ENCODE measurements at places on chromosomes 16 and 17.

GRCh38 chr16:85309656-85310587 lies 197.7 kb upstream of the CIBAR2 start:
- no peak for DNase-seq

DNA sequence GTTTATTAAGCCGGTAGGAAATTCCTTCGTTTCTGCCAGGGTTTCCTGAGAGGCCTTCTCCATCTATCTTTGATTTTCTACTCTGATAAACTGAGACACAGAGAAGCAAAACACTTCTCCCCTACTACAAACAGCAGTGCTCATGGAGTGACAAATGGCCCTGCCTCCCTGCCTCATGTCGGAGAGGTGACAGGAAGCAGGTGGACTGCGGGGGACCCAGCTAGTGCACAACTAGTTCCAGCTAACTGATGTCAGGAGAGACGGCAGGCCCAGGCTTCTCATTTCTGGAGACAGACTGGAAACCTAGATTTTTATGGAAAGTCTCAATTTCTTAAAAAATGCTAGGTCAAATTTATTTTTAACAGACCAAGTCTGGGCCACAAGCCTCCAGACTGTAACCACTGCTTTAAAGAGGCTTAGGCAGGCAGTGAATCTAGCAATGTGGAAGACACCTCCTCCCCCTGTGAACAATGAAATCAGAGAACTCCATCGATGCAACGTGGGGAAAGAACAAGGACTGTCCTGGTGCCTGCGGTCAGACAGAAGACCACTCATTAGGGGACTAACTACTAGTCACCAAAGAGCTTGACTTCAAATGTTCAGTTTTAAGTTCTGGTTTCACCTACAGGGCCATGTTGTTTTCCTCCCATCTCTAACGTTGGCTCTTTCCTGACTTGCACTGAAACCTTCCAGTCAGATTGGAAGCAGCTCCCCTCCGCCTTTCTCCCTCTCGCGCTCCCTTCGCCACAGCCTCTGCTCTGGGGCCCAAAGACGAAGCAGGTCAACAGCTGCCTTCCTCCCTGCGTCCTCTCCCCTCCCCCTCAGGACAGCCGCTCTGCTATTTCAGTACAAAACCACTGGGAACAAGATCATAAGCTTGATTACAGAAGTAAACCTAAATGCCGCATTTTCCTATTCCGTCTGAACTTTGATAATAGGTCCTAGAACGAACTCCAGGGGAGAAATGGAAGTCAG lies 17.6 kb downstream of the GTF3C1 start:
- no peak for DNase-seq

DNA sequence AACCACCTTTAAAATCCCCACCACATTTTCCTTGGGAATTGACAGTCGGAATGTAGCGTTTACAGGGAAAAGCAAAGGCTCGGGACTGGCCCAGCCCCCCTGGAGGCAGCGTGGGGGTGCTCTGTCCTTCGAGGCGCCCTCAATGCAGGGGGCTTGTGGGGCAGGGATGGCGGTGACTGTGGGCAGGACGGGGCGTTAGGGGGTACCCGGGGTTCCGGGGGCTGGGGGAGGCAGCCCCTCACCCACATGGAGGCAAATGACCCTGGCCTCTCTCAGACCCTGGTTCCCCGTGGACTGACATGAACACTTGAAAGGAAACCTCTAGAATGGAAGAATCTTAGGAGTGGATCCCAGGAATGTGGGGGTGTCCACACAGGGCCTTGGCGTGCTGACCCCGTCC lies 78.4 kb upstream of the GNG13 start:
- DNase-seq, result no peak

GRCh38 chr17:37117373-37118142 lies 168.8 kb downstream of the AATF start:
- no peak for DNase-seq

DNA sequence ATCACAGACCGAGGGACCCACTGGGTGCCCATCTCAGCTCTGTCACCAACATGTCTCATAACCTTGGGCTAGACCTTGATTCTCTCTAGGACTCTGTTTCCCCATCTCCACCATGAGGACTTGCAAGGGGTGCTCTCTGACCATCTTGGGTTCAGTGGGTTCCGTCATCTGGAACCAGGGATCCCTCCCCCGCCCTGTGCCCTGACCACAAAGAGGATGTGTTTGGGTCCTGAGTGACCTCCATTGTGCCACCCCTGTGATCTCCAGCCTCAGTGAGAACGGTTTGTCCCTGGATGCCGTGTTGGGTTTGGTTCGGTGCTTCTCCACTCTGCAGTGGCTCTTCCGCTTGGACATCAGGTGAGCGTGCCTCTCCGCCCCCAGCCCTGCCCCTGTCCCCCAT lies 49.1 kb upstream of the CPNE2 start:
- no peak for DNase-seq

GRCh38 chr16:8571061-8571596 lies 19.2 kb downstream of the TMEM114 start:
- DNase-seq, result peak; percentile 30

- no peak for DNase-seq
Measured at GRCh38 chr16:10253409-10253808, 71.2 kb upstream of the GRIN2A start.

GRCh38 chr17:55564081-55564480 lies 52.8 kb upstream of the SMIM36 start:
- no peak for DNase-seq

- DNase-seq, result peak; percentile 34
Measured at GRCh38 chr16:27461483-27462171, 59.7 kb downstream of the IL21R start.

- DNase-seq, result no peak
Measured at GRCh38 chr16:31043352-31043751, 10.0 kb downstream of the STX4 start.

DNA sequence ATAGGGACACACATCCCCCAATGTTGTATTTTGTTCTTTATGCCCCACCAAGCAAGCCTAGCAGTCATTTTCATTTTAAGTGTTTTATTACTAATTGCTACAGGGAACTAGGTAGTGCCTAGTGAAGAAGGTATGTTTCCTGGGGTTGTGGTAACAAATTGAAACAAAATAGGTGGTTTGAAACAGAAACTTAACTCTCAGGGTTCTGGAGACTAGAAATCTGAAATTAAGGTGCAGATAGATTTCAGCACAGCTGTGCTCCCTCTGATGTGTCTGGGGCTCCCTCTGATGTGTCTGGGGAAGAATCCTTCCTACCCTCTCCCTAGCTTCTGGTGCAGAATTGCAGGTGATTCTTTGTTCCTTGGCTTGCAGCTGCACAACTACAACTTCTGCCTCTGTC lies 390.1 kb downstream of the ZFHX3 start:
- DNase-seq, result no peak

- no peak for DNase-seq
Measured at GRCh38 chr17:42408061-42408460, 15.0 kb downstream of the CAVIN1 start.

DNA sequence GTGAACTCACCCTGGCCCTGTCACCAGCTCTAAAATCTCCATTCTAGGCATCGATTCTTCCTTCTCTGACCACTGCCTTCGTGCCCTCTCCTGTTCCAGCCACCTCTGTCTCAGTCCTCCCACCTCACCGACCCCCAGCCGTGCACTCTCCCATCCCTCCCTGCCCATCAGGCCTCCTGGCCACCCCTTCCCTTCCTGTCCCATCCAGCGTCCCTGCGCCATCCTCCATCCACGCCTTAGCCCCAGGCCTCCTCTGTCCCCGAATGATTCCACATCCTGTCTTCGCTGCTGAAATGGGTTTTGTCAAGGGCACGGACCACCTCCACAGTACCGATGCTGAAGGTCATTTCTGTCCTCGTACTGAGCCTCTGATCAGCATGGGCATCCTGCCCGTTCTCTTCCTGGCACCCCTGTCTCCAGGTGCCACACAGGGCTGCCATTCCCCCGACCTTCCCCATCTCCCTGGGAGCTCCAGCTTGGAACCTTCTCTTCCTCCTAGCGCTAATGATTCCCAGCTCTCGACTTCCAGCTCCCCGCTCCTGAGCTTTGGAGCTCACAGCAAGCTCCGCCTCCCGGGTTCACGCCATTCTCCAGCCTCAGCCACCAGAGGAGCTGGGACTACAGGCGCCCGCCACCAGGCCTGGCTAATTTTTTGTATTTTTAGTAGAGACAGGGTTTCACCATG lies 2.6 kb downstream of the TRIM65 start:
- no peak for DNase-seq

DNA sequence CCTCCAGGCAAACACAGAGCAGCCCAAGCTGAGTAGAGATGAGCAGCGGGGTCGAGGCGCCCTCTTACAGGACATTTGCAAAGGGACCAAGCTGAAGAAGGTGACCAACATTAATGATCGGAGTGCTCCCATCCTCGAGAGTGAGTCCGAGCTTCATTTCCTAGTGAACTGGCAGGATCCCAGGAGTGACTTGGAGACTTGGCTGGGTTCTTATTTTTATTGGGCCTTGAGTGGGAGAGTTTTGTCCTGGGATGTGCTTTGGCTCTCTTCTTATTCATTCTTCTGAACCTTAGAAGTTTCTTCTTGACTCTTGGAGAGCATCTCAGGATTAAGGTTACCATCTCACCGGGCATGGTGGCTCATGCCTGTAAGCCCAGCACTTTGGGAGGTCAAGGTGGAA lies 27.2 kb upstream of the CDC6 start:
- DNase-seq, result no peak

GRCh38 chr16:17340804-17341203 lies 130.0 kb downstream of the XYLT1 start:
- no peak for DNase-seq

DNA sequence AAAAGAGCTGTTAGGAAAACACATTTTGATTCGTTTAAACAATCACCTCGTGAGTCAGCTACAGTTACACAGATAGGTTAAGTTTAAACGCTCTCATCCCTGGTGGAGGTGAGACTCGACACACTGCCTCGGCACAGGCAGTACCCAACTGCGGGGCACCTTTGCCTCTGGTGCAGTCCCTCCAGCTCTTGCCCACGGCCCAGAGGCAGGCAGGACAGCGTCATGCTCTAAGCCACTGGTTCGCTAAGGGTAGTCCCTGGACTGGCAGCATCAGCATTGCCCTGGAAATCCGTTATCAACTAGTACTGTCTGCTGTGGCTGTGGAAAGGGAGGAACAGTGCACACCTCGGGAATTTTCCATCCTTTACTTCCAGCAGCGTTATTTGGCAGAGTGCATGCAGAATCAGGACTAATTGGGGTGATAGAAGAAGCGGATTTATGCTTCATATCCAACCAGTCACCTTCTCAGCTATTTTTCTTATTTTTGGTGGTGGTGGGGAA lies 3.7 kb upstream of the PIK3R6 start:
- DNase-seq, result no peak

GRCh38 chr17:31856750-31857149 lies 2.3 kb downstream of the COPRS start:
- DNase-seq, result no peak

GRCh38 chr17:68384471-68384870 lies 72.8 kb downstream of the WIPI1 start:
- no peak for DNase-seq

- no peak for DNase-seq
Measured at GRCh38 chr16:79712276-79712675, 111.7 kb upstream of the MAF start.

GRCh38 chr16:65021852-65022595 lies 99.8 kb downstream of the CDH11 start:
- no peak for DNase-seq

All from M059J (cell line).